ENCODE measurements at places on chromosomes 1 and 21. TPM values are rescaled to one million over a fixed set of nuclear protein-coding genes. Genes with fewer than 3 reads are reported as not detected.

DNA sequence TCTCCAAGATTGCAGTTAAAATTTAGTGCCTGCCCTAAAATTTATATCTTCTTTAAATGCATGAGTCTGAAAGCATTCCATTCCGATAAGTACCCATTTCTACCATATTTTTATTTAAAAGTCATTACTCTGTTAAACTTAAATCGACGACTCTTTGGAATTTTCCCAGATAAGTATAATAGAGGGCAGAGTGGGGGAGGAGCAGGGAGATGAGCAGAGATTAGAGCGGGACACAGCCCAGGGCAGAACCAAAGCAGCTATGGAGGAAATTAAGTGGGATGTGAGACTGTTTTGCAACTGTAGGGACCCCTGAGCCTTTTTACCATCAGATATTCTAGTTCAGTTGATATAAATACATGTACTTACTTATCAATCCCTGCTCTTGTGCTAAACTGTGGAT, 257.9 kb downstream of the FGGY start:
- H3K27me3 ChIP-seq = no peaks in the 10 kb centered on the region
- H3K27ac ChIP-seq = no peak overlapping the region
- DNase-seq = no peak
- peaks cover 3% of the 10 kb centered on the region for H3K4me1 ChIP-seq
- H3K36me3 ChIP-seq = no peaks in the 10 kb centered on the region

DNA sequence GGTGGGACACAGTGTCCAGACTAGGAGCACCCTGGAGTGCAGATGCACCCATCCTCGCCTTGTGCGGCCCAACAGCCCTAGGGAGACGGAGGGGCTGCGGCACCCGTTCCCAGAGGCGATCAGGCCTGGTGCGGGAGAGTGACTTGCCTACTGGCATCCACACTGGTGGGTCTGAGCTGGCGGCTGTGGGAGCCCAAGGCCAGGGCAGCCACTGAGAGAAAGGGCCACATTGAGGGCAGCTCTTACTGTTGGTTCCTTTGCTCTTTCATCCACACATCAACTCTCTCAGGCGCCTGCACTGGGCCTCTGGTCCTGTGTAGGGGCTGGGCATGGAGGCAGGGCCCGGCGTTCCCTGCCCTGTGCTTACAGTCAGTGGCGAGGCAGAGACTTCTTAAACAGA, 8.6 kb downstream of the PODN start:
- no peaks in the 10 kb centered on the region for H3K4me1 ChIP-seq
- DNase-seq = no peak
- peaks cover 26% of the 10 kb centered on the region for H3K36me3 ChIP-seq
- H3K27me3 ChIP-seq = no peaks in the 10 kb centered on the region
- no peak overlapping the region for H3K4me3 ChIP-seq
- no peak overlapping the region for H3K27ac ChIP-seq

Gene SH2D5
- total RNA-seq = not detected

DNA sequence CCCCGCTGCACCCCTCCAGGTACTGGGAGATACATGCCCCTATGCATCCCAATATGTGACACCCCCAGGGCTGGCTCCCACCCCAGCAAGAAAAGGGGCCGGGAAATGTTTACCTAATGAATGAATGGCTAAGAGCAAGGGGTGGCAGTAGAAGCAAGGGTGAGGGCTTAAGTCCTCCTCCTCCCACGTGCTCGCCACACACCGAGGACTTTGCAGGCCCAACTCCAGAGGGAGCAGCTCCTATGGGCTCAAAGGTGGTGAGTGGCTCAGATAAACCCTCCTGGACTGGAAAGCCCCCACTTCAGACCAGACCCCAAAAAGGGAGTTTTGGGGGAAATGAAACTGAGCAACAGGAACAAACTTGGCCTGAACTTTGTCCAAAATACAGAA, 11.4 kb downstream of the SLC45A3 start:
- H3K27me3 ChIP-seq = no peaks in the 10 kb centered on the region
- peak overlapping the region; percentile 57 for H3K27ac ChIP-seq
- H3K36me3 ChIP-seq = no peaks in the 10 kb centered on the region
- peaks cover 36% of the 10 kb centered on the region for H3K4me1 ChIP-seq
- H3K4me3 ChIP-seq = no peak overlapping the region

Gene LMX1A
- not detected for total RNA-seq

- H3K36me3 ChIP-seq = no peaks in the 10 kb centered on the region
- no peaks in the 10 kb centered on the region for H3K4me1 ChIP-seq
- no peak overlapping the region for H3K4me3 ChIP-seq
These were observed 658.8 kb downstream of the MATN1 start for GRCh38 chr1:30064547-30064946.

DNA sequence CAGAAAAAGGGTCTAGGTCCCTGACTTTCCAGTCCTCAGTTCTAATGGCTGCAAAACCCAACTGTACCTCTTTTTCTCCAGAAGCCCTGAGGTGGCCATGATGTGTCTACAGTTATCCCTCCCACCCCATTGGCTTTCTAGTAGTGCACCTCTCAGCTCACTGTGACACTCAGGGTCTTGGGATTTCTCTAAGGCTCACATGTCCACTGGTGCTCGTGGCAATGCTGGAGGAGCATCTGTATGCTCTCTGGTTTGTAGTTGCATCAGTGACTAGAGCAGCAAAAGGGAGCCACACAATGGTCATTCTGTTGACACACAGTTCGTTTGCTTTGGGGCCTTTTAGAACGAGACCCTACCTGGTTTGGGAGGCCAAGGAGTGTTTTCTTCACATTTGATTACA, 81.6 kb upstream of the SYT6 start:
- H3K27me3 ChIP-seq = no peaks in the 10 kb centered on the region
- H3K27ac ChIP-seq = no peak overlapping the region
- H3K4me1 ChIP-seq = no peaks in the 10 kb centered on the region
- H3K36me3 ChIP-seq = no peaks in the 10 kb centered on the region

Gene DISP3
- not detected for total RNA-seq

Gene NBPF9
- total RNA-seq = 26.9 TPM

- no peak overlapping the region for H3K4me3 ChIP-seq
- H3K27ac ChIP-seq = peak overlapping the region; percentile 54
- DNase-seq = peak; percentile 79
- H3K36me3 ChIP-seq = peaks cover 18% of the 10 kb centered on the region
- no peaks in the 10 kb centered on the region for H3K27me3 ChIP-seq
These were observed 21.1 kb downstream of the ERRFI1 start for GRCh38 chr1:8004803-8005573.

Gene TEX35
- total RNA-seq = not detected

DNA sequence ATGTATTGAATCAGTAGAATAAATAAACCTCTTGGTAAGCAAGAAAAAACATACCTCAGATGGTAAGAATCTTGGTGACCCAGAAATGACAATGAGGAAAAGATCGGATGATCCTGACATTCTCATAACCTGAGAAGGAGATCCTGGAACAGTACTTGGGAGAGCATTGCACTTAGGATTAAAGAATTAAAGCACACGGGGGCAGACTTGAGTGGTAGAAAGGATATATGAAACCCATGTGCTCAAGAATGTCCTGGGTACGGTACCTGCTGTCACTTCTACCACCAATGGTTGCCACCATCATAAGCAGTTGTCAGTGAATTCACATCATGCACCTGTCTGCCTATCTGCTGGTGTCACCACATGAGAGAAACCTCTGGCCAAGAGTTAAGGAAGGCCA, 108.9 kb upstream of the GJB5 start:
- H3K4me3 ChIP-seq = no peak overlapping the region
- H3K36me3 ChIP-seq = no peaks in the 10 kb centered on the region
- H3K27ac ChIP-seq = no peak overlapping the region
- H3K27me3 ChIP-seq = peaks cover 37% of the 10 kb centered on the region

Gene IRF6
- total RNA-seq = 11.7 TPM

Gene SPATA21
- not detected for total RNA-seq

- no peak for DNase-seq
- no peaks in the 10 kb centered on the region for H3K27me3 ChIP-seq
- H3K36me3 ChIP-seq = no peaks in the 10 kb centered on the region
- H3K4me3 ChIP-seq = no peak overlapping the region
- no peaks in the 10 kb centered on the region for H3K4me1 ChIP-seq
These were observed 32.4 kb upstream of the NCAM2 start for GRCh38 chr21:20965816-20966215.

DNA sequence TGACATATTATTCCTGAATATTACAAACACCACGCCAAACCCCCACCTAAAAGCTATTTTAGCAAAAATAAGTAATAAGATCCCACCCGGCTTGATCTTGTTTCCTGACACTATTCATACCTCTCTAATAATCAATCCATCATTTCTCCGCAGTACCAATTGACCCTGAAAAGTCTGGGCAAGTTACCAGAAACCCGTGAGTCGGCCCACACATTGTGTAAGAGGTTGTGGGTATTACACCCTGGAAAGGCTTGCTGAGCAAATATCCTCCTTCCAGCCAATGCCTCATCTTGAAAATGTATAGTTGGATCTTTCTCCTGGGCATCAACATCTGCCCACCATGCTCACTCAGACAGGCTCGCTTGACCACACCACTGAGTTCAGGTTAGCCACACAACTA, 451.0 kb downstream of the TTLL7 start:
- H3K4me1 ChIP-seq = no peaks in the 10 kb centered on the region
- no peak overlapping the region for H3K4me3 ChIP-seq
- no peak overlapping the region for H3K27ac ChIP-seq

Gene CCDC185
- total RNA-seq = not detected

- no peaks in the 10 kb centered on the region for H3K4me1 ChIP-seq
- H3K36me3 ChIP-seq = peaks cover 92% of the 10 kb centered on the region
- no peaks in the 10 kb centered on the region for H3K27me3 ChIP-seq
- no peak overlapping the region for H3K4me3 ChIP-seq
- no peak for DNase-seq
These were observed 34.6 kb upstream of the DIP2A start for GRCh38 chr21:46424039-46424591.

DNA sequence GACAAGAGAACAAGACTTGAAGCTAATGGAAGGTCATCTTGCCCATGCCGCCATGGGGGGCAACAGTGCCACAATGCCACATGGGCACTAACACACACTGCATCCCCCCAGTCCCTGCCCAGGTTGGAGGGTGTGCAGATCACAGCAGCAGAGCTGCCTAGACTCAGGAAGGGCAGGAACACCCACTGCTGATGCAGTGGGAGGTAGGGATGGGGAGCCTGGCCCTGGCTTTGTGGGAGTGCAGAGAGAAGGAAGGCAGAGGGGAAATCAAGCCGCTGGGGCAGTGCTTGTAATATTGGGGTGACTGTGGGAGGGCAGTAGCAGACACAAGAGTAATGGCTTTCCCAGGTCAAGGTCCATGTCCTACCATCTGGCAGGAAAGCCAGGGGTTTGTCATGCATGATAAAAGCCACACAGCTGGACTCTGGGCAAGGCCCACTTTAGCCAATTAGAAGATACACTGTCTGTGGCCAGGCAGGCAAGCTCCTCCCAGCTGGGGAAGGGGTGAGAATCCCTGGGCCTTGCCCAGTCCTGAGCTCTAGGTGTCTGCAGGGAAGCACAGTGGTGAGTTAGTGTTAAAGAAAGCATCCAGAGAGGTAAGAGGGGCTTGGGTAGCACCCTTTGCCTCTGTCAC, 25.4 kb upstream of the MEF2D start:
- H3K27me3 ChIP-seq = no peaks in the 10 kb centered on the region
- DNase-seq = no peak
- H3K36me3 ChIP-seq = no peaks in the 10 kb centered on the region
- peaks cover 5% of the 10 kb centered on the region for H3K4me1 ChIP-seq

DNA sequence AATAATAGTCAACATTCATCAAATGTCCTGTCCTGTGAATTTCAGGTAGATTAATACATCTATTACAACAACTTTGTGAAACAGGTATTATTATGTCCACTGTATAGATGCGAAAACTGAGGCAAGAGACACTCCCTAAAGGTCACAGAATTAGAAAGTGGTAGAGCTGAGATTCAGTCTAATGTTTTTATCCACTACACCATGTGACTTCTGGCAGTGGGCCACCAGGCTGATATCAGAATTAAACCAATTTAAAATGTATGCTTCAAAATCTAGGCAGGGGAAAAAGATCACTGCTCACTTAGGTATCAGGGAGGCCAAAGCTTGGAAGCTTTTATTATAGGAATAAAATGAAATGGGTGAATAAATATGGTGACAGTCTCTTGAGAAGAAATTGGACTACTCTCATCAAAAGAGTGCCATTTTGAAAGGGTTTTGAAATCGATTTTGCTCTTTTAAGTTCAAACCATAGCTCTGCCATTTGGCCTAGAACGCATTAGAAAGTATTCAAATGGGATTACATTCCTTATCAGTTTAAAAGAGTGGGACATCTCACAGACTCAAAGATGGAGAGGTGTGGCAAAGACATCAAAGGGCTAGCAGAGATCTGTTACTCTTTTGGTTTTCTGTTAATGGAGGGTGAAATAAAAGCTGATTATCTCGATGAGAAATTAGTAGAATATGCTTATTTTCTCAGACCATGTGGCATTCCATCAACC, 1.9 kb downstream of the DDAH1 start:
- H3K36me3 ChIP-seq = no peaks in the 10 kb centered on the region
- H3K4me1 ChIP-seq = peaks cover 65% of the 10 kb centered on the region
- DNase-seq = no peak
- H3K27ac ChIP-seq = peak overlapping the region; percentile 88

DNA sequence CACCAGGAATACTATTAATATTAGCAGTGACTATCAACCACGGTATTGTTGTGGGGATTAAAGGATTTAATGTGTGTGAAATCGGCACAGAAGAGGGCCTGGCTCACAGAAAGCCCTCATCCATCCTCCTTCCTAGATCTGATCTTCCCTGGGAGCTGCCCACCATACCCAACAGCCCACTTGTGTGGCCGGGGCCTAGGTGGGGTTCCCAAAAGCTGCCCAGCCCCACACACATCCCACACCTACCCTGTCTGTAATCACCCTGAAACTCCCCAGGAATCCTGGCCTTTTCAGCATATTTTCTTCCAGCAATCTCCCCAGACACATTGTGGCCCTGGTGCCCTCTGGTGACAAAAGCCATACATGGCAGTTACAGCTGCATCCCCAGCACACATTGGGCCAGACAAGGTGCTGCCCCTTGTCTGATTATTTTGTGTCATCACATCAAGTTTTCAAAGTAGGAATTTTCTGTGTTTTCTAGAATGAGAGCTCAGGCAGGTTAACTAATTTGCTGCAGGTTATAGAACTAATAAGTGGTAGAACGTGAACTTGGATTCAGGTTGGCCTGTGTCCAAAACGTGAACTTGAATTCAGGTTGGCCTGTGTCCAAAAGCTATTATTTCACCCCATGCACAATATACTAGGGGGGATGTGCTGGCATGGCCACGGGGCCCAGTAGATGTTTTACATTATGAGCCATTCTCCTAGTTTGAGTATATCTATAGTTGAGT, 5.3 kb upstream of the SLC6A9 start:
- no peaks in the 10 kb centered on the region for H3K27me3 ChIP-seq
- no peak overlapping the region for H3K27ac ChIP-seq
- peak; percentile 87 for DNase-seq
- H3K36me3 ChIP-seq = no peaks in the 10 kb centered on the region
- H3K4me3 ChIP-seq = no peak overlapping the region
- H3K4me1 ChIP-seq = peaks cover 17% of the 10 kb centered on the region

Gene BNIPL
- 1.3 TPM for total RNA-seq

Gene RUNX1
- total RNA-seq = 32.9 TPM

GRCh38 chr1:27886353-27886679, 14.0 kb downstream of the THEMIS2 start:
- H3K36me3 ChIP-seq = peaks cover 83% of the 10 kb centered on the region
- H3K4me3 ChIP-seq = no peak overlapping the region
- peaks cover 28% of the 10 kb centered on the region for H3K4me1 ChIP-seq
- H3K27me3 ChIP-seq = no peaks in the 10 kb centered on the region
- peak overlapping the region; percentile 77 for H3K27ac ChIP-seq
- no peak for DNase-seq

- H3K4me1 ChIP-seq = peaks cover 28% of the 10 kb centered on the region
- DNase-seq = no peak
- no peak overlapping the region for H3K27ac ChIP-seq
These were observed 205.2 kb downstream of the RHOU start for GRCh38 chr1:228940526-228940925.

GRCh38 chr1:19130468-19130867, 79.6 kb downstream of the UBR4 start:
- H3K27me3 ChIP-seq = no peaks in the 10 kb centered on the region
